BJ (cell line): ENCODE measurements at places on chromosomes 2 and 18.

DNA sequence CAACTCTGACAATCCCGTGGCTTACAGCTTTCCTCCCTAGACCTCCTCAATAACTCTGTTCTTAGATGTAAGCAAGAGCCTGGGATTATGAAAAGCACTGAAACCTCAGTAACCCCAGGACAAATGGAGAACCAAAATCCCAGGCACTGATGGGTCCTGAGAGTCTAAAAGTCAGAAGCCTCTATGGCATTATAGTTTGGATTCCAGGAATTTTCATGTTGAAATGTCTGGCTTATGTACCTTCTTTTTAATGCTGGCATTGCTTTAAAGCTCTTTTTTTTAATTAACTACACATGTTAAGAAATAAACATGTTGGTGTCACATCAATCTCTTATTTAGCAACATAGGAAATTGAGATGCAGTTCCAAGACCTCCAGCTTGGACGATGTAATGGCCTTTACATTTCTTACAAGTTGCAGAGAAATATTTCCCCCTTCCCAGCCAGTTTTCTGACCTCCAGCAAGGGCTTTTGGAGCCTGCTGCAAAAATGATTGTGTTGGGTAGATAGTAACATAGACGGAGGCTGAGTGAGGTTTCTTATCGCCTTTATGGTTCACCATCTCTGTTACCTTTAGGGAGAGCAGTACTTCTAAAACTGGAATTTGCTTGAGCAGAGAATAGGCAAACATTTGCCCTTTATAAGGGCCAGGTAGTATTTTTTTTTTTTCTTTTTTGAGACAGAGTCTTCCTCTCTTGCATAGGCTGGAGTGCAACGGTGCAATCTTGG is 84.8 kb upstream of the RASGRP3 start:
- DNase-seq = no peak

- DNase-seq = no peak
Measured at GRCh38 chr18:76318607-76319006, 176.4 kb downstream of the ZNF516 start.

GRCh38 chr2:120758181-120759144 is 22.8 kb downstream of the GLI2 start:
- no peak for DNase-seq

- no peak for DNase-seq
Measured at GRCh38 chr2:184577743-184578142, 20.6 kb upstream of the ZNF804A start.

DNA sequence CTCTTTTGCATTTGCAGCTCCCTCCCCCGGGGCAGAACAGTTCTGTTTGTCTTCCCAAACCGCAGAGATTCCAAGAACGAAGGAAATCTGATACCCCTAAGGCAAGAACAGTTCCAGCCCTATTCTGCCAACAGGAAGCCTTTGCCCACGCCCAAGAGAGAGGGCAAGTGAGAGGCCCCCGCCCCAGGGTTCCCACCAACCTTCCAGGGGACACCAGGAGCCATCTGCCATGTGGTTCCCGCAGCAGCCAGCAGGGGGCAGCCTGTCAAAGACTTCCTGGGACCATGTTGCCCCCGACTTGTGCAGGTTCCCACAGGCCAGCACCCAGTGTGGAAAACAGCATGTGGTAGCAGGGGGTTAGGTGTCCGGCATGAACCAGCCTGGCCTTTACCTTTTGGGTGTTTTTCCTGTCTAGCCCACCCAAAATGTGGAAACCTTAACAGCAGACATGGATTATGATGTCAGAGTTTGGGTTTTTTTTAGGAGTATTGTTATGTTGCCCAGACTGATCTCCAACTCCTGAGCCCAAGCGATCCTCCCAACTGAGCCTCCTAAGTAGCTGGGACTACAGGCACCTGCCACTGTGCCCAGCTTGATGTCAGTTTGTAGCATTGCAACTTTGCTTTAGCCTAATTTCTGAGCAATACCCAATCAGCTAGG is 21.7 kb upstream of the EFHD1 start:
- DNase-seq = peak; percentile 58

- no peak for DNase-seq
Measured at GRCh38 chr2:2573205-2573604, 242.1 kb upstream of the MYT1L start.

DNA sequence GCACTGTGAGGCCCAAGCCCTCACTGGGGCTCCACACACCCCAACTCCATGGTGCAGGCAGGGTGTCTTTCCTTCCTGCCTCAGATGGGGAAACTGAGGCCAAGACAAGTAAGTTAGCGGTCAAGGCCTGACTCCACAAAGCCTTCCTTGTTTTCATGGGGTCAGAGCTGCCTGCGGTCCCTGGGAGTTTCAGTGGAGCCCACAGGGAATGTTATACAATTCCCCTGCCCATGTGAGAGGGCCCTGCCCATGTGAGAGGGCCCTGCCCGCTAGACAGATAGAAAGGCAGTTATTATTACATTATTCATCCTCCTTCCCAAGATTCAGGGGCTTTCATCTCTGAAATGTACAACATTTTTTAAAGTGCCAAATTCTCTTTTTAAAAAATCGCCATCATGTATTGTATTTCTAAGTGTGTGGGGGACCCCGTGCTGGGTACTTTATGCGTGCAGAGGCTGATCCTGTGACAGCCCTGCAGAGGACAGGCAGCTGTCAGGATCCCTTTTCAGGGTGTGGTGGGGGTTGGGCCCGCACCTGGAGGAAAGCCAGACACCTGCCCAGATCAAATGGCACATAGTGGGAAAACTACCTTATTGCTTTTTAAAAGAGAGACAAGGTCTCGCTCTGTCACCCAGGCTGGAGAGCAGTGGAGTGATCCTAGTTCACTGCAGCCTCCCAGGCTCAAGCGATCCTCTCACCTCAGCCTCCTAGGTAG is 23.4 kb downstream of the FBLN7 start:
- DNase-seq = no peak

GRCh38 chr18:62339106-62339988 is 14.2 kb downstream of the TNFRSF11A start:
- DNase-seq = no peak

DNA sequence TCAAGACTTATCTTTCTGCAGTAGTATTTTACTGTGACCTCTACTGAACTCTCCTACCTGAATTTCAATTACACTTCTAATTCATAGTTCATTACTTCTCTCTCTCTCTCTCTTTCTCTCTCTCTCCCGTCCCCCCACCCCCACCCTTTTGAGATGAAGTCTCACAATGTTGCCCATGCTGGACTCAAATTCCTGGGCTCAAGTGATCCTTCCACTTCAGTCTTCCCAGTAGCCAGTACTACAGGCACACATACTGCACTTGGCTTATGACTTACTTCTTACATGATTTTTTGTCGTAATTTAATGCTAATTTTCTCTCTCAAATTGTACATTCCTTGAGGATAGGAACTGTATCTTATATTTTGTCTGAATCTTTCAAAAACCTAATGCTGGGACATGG is 6.0 kb upstream of the HIBCH start:
- DNase-seq = no peak

GRCh38 chr2:38074058-38074763 is 1.7 kb downstream of the CYP1B1 start:
- no peak for DNase-seq

DNA sequence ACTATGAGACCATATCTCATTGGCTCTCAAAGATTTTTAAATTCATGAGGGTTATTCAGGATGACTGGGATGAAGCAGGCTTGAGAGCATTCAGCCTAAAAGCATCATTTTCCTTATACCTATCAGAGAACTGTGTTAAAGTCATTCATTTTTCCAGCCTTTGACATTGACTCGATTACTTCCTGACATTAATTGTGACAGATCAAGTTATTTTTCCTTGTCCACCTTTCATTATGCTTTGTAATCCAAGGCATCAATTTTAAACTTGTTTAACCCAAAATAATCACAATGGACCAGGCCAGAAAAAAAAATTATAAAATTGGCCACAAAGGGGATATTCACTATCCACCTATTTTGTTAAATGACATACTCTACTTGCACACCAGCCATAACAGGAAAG is 1606.8 kb upstream of the PIK3C3 start:
- no peak for DNase-seq

DNA sequence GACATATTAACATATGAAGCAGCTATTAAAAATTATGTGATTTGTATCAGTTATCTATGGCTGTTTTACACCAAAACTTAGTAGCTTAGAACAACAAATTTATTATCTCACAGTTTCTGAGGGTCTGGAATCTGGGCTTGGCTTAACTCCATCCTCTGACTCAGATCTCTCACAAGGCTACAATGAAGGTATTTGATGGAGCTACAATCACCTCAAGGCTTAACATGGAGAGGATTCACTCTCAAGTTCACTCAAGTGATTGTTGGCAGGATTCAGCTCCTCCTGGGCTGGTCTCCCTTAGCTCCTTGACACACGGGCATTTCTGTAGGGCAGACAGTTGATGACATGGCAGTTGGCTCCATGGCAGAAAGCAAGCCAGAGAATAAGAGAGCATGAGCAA is 133.0 kb upstream of the SLC14A2 start:
- no peak for DNase-seq

DNA sequence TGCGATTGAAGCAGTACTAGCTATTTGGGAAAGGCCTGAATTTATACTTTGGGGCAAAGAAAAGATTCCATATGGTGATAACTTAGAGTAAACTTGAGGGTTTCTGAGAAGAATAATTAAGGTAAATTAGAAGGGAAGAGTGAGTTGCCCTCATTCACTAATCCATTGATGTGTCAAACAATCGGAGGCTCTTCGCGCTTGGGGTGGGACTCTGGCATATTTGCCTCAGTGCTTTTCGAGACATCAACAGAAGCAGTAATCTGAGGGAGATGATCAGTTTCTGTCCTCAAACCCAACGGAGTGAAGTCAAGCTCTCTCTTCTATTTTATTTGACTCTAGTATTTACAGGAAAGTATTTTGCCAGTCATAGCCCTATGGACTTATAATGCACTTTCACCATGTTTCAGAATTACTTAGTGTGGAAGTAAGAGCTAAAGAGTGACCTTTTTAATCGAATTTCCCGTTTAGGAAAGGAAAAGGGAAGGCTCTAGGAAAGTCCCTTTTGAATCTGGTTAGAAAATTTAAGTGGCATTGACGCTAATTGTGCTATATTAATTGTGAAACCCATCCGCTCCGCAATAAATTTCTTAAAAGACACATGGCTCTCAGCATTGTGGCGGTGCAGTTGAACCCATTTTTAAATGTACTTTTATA is 1.3 kb downstream of the RAB10 start:
- DNase-seq = no peak

DNA sequence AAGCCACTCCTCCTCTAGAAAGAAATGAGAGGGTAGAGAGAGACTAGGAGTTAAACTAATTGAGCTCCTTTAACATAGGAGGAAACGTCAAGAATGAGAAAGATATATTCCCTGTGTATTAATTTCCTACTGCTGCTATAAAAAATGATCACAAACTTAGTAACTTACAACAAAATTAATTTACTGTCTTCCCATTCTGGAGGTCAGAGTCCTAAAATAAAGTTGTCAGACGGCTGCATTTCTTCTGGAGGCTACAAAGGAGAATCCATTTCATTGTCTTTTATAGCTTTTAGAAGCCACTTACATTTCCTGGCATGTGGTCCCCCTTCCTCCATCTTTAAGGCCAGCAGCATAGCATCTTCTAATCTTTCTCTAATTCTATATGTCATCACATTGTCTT is 26.9 kb downstream of the ICA1L start:
- DNase-seq = no peak

GRCh38 chr2:109218087-109218791 is 89.2 kb downstream of the SH3RF3 start:
- no peak for DNase-seq

- no peak for DNase-seq
Measured at GRCh38 chr2:144234542-144234871, 285.4 kb downstream of the ZEB2 start.
